K562 (cell line): ENCODE measurements at places on chromosomes 3 and 15.

- no peak for DNase-seq
Measured at GRCh38 chr3:176920766-176921160, 276.5 kb downstream of the TBL1XR1 start.

DNA sequence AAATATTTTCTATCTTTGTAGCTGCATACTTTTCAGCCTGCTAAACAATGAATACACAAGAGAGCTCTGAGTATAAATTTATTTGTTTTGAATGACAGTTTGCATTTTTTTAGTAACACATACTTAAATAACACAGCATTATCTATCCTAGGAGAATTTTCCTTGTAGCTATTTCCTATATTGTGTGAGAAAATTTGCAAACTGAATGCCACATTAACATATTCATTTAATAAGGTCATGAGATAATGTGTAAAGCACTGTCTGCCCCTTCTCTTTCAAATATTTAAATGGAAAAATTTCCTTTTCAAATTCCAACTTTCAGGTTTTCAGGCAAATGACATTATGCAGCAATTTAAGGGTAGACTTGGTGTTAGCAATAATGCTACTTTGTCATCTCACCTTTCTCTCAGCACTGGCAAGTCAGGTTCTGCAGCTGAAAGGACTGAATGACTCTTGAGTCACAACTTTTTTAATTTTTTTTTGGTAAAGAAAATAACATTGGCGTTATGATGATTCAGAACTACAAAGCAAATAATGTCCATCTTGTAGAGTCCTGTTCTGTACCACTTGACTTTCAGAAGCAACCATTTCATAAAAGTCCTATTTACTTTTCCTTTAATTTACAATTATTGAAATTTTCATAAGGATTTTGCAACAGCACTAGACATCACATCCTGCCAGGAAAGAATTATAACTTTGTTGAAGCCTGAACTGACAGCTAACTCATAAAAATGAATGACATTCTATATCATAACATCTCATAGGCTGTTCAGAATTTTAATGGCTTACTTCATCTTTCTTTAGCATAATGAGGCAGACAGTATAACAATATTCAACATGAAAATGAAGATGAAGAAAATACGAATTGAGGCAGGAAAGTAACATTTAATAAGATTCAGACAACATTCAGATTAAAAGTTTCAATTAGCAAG is 681.6 kb upstream of the SEMA6D start:
- no peak for DNase-seq

- peak; percentile 52 for DNase-seq
Measured at GRCh38 chr3:194166682-194167479, 30.9 kb downstream of the HES1 start.

- no peak for DNase-seq
Measured at GRCh38 chr3:165491487-165491886, 295.3 kb upstream of the SLITRK3 start.

DNA sequence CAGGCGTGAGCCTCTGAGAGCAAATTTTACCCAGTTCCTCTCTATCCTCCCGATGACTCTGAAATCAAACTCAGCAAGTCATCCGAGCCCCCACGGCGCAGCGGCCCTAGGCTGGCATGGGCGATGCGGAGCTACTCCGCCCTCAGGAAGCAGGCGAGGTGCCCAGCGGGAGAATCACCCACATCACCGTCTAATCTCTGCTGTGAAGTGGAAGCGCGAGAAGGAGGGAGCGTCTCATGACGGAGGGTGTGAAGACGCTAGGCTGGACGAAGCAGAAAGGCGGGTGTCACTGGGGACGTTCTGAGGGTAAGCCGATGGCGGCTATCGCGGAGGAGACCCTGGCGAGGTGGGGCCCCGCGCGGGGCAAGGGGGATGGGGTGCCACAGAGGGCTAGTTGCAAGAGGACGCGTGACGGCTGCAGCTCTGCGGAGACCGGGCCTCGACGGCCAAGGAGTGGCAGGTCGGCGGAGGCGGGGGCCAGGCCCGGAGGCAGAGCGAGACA is 9.1 kb upstream of the GNAI2 start:
- DNase-seq = peak; percentile 37

GRCh38 chr3:183485093-183485492 is 56.7 kb upstream of the MCF2L2 start:
- no peak for DNase-seq

DNA sequence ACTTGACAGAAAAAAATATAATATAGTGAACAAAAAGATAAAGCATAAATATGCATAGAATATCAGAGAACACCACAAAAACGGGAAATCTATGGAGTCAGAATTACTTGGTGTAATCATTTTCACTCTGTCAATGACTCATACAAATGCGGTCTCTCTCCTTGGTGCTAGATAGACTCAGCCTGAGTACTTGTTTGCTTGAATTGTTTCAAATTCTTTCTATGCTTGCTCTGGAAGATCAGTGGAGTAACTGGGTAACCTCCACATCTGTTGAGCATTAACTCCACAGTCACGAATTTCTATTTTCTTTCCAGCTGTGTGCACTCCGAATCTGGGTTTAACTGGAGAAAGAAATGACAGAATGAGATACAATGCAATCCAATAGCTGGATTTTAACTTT is 760.4 kb downstream of the ZPLD1 start:
- no peak for DNase-seq

DNA sequence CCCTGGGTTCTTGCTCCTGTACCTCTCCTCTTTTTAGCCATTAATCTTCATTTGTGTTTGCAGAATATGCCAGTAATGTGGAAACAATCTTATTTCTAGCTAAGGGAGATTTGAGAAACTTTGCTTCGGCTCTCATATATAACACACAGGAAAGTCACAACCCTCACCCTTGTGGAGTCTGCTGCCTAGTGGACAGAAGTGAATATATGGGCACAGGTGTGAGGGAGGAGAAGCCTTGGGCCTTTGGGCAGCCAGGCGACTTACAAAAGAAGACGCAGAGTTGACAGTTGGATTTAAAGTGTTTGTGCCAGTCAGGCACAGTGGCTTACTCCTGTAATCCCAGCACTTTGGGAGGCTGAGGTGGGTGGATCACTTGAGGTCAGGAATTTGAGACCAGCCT is 181.8 kb upstream of the TBL1XR1 start:
- DNase-seq = no peak

DNA sequence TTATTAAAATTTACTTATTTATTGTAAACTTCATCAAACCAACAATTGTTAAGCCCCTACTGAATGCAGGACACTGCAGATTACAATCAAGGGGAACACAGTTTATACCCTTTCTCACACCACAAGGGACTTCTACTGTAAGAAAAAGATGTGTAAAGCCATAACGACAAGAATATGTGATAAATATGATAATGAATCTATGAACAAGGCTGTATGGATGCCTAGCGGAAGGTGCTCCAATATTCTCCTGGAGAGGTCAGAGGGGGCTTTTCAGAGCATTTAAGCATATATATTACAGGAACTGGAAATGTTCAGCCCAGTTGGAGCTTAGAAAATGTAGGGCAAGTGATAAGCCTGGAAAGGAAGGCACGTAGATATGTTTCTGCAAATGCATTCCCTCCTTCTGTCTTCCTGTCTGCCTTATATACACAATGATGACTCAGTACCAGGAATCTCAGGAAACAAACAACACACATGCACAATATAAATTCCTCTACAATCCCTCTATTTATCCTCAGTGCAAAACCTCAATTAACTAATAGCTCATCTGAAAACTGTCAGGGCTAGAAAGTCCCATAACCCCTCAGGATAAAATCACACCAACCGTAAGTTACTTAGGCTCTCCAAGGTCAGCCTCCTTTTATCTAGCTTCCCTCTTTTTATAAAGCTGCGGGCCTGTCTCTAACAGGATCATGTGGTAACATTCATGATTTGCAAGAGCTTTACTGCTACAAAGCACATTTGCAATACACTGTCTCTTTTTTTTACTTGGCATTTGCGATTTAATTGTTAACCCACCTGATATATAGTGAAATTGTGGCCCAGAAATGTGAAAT is 393.1 kb downstream of the LPP start:
- DNase-seq = no peak

- no peak for DNase-seq
Measured at GRCh38 chr3:14154276-14154675, 24.1 kb downstream of the XPC start.

GRCh38 chr3:19226479-19226878 is 78.2 kb downstream of the KCNH8 start:
- DNase-seq = no peak

- no peak for DNase-seq
Measured at GRCh38 chr15:55277715-55278114, 11.9 kb downstream of the RAB27A start.

- no peak for DNase-seq
Measured at GRCh38 chr3:46942481-46943236, 33.9 kb downstream of the CCDC12 start.

DNA sequence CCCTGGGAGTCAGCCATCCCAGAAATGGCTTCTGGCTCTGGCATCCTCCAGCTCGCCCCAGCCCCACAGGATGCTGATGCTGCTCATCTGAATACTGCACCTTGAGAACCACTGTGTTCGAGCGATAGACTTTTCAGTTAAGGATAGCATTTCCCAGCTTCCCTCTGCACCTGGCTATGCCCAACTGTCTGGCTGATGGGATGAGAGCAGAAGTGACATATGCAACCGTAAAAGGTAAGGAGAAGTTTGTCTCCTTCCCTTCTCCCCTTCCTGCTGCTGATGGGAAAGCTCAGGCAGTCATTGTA is 9.7 kb upstream of the HHATL start:
- DNase-seq = no peak

GRCh38 chr3:61094608-61095007 is 156.6 kb downstream of the FHIT start:
- DNase-seq = no peak

DNA sequence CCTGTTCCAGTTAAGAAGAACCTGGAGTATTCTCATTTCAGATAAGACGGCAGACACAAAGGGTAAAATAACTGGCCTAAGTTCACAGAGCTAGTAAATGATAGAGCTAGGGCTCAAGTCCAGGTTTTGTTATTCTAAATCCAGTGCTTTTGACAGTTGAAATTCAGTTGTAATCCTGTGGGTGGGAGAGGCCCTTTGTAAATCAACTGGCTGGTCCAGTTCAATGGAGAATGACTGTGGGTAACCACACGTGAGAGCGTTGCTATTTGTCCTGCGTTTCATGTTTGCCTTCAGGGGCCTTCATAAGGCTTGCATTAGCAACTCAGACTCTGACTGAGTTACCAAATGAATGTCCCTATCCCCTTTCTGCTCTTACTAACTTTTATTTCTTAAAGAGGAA is 24.2 kb upstream of the CD96 start:
- no peak for DNase-seq

GRCh38 chr15:82979726-82980125 is 6.3 kb upstream of the RAMAC start:
- no peak for DNase-seq

DNA sequence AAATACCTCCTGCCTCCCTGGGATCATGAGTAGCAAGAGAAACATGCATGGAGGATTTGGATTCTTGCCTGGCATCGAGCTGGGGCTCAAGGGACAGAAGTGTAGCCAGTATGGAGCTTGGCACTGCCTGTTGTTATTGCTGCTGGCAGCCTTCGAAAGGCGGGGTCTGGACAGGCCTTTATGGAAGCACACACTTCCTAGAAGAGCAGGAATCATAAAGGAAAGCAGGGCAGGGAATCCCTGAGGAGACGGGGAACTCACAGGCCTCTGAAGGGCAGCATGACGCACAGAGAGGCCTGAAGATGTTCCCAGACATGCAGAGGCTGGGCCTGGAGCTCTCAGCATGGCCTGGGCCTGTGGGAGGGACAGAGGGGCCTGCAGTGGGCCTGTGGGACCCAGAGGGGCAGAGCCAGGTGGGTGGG is 18.6 kb upstream of the SLC41A3 start:
- DNase-seq = no peak

GRCh38 chr3:97278506-97278905 is 464.1 kb downstream of the EPHA6 start:
- DNase-seq = no peak

- DNase-seq = no peak
Measured at GRCh38 chr3:15309662-15310335, 22.6 kb downstream of the SH3BP5 start.

DNA sequence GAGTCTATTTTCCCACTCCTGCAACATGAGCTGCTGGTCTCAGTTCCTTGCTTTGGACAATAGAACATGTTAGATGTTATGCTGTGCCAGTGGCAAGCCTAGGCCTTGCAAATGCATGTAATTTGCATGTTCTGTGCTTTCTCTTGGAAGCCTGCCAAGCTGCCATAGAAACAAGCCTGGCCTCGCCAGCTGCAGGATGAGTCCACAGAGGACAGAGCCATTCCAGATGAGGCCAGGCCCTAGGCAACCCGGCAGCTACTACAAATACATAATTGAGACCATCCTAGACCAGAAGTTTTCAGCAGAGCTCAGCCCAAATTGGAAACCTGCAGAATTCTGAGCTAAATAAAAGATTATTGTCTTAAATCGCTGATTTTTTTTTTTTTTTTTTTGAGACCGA is 39.6 kb downstream of the TRIM69 start:
- no peak for DNase-seq

- no peak for DNase-seq
Measured at GRCh38 chr3:4850928-4851265, 128.3 kb upstream of the BHLHE40 start.

- no peak for DNase-seq
Measured at GRCh38 chr15:44593042-44593736, 56.2 kb downstream of the EIF3J start.

GRCh38 chr3:120550546-120550945 is 45.6 kb upstream of the NDUFB4 start:
- no peak for DNase-seq

DNA sequence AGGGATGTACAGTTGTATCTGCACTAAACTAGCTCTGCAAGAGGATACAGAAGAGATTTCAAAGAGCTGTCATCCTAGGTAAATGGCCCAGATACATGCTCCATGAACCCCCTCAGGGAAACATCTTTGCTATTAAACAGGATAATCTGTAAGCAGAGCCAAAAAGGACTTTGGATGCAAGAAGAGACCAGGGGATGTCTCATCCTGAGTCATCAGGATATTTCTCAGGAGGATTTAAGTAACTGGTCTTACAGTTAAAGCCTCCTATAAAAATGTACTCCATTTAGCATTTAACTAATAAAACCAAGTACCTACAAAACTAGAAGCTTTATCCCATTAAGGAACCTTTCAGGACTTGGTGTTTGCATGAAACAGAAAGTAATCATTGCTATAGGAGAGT is 48.2 kb upstream of the PHLDB2 start:
- DNase-seq = no peak

- no peak for DNase-seq
Measured at GRCh38 chr3:65448120-65448519, 590.6 kb downstream of the MAGI1 start.

DNA sequence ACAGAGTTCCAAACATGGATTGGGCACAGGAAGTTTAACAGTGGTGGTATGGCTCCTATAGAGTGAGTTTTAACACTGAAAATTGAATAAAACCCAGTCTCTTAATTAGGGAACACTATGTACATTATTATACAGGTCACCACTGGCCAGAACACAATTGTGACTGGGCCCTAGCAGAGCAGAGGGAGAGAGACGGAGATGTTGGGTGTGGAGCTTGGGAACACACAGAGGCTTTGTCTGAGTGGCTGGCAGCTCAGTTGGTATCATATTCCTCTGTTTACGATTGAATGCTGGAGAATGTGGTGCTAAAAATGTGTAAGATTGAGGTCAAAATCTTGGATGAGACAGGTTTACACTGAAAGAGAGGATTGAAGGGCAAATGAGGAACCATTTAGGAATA is 6.8 kb upstream of the MOBP start:
- DNase-seq = no peak
